Fibroblast of the conjunctiva (primary cell): ENCODE measurements at places on chromosomes 1 and 21.

DNA sequence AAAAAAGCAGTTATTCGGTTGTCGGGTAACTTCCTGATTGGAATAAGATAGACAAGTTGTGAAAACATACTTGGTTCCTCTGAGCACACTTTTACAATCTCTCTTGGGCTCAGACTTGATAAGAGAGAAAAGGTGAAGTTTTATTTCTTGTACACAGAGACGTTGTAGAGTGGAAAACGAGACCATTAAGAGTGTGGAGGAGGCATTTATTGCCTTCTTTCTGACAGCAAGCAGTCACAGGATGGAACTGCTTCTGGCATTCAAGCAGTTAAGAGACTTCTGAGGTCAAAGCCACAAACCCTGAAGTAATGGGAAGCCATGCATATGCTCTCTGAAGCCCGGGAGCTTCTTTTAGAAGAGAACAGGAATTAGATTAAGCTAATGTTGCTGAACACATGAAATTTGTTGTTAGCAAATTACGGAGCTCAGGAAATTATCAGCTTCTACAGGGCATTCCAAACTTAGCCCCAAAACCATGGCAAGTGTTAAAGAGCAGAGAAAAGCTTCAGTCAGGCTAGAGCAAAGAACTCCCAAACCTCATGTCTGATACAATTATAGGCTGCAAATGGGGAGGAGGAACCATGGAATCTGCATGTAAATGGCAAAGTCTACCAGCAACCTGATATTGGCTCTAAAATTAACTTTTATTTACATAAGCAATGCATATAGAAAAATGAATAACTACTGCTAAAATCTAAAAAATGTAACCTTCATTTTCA is 26.0 kb downstream of the S1PR1 start:
- no peak for DNase-seq

- no peak for DNase-seq
These were observed 171.3 kb upstream of the ESRRG start for GRCh38 chr1:216894494-216894893.

- DNase-seq = no peak
These were observed 299.1 kb upstream of the DEPDC1 start for GRCh38 chr1:68795956-68796355.

GRCh38 chr1:106889059-106889458 is 167.4 kb upstream of the PRMT6 start:
- no peak for DNase-seq
